ENCODE measurements at places on chromosomes 16 and 17.

DNA sequence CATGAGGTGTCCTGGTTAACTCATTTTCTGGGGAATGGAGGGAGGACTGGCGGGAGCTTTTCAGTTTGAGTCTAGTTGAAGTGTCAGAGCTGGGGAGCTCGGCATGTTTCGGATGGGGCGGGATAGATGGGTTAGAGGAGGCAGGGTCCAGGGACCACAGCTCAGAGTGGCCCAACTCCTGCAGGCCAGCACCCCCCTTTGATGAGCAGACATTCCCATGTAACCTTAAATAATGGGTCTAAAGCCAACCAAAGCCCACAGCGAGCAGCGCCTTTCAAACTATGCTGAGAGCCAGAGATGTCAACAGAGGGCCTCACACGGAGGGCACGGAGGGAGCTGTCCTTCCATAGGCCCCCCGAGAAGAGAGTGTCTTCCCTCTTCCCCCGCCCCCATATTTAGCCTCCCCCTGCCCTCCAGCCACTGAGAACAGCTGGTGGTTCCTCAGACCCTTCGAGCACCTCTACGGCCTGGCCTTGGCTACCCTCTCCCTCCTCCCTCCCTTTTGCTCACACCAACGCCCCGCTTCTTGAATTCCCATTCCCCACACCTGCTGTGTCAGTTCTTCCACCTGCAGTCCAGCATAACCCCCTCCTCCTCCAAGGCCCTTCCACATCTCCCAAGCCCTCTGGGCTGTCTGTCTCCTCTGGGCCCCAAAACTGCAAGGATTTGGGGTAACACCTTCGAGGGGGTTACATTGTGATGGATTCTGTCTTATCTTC is 21.8 kb downstream of the RAB11FIP4 start:
- DNase-seq = no peak

DNA sequence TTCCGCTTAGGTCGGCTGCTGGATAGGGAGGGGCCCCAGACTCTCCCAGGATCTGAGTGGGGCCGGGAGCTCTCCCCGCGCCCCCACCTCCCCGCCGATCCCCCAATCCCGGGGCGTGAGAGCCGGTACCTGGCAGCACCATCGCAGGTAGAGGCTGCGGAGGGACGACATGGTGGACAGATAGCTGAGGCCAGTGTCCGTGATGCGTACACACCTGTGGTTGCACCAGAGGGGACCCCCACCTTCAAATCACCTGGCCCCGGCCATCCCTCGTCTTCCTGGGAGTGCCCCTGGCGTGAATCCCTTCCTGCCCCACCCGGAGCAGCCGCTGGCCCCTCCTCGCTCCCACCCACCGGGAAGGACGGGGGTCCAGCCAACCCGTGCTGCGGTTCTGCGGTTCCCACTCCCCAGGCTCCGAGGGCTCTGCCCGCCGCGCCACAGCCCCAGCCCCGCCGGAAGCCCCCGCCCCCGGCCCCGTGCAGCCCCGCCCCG is 4.7 kb upstream of the WDR24 start:
- no peak for DNase-seq

- DNase-seq = no peak
Observed at GRCh38 chr17:1174263-1174880, 5.4 kb downstream of the ABR start.

DNA sequence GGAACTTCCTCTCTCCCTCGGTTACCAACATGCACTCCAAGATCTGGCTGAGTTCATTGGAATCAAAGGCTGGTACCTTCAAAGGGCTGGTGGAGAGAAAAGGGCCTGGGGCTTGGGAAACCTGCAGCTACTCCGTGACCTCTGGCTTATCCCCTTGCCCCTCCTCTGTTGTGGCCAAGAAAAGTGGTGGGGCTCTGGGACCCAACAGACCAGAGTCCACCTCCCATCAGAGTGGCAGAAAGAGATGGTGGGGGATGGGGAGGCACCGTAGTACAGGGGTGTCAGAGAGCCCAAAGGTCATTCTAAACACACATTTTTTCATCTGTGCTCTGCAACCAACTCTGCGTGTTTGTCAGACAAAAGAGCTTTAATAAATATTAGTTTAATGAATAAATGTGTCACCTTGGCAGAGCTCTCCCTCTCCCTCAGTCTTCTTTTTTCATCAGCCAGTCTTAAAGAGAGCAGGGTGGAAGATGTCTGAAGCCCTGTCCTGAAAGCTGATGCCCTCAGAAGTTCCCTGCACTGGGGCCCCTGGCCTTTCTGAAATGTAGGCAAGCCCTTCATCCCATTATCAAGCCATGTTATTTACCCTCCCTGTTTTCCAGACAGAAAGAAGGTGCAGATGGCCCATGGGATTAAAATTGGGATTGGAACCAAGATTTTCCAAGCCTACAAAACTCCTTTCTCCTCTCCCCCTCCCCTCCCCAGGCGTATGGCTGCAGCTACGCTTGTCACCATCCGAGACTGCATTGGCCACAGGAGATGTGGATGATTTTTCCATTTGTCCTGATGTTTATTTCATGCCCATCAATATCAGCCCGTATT is 227.3 kb downstream of the CCDC182 start:
- DNase-seq = no peak

GRCh38 chr17:14214271-14214670 is 22.4 kb downstream of the CDRT15 start:
- DNase-seq = no peak

- no peak for DNase-seq
Observed at GRCh38 chr17:72984926-72985325, 107.6 kb downstream of the SLC39A11 start.

DNA sequence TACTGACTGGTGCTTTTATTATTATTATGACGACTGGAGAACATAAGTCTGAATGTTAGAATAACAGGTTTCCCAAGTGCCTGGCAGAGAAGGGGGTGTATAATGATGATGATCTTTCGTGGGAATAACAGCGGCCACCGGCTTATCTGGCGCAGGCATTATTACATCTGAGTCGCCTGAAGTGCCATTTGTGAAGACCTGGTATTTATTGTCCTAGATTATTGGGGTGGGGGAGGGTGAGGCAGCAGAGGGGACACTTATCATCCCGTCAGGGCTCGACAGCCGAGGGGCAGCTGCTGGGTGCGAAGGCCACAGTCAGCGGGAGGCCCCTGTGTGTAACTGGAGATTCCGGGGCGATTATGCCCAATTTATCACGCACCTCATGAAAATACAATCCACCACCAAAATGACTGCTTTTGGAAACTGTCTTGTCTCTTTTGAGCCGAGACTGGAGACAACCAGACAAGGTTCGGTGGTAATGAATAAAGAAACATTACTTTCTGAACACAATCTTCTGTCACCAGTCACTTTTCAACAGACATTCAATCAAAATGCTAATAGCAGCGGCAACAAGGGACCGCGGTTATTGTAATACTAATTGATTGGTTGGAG is 199.3 kb downstream of the CCDC182 start:
- no peak for DNase-seq

DNA sequence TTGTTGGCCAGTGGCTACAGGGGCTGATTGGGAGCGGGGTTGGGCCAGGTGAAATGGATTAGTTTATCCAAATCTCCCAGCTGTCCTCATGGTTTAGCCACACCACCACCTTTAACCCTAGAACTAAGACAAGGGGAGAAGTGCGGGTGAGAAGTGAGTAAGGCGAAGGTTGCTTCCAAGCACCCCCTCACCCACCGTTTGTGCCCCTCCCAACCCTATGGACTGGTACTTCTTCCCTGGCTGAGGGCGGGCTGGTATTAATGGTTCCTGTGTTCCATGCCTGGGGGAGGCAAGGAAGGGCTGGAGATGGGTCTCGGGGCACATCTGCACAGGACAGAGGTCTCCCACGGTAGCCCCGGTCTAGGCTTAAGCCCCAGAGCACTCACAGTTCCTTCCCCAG is 25.1 kb downstream of the NT5M start:
- no peak for DNase-seq

- DNase-seq = no peak
Observed at GRCh38 chr16:89047331-89048089, 46.1 kb upstream of the ACSF3 start.

DNA sequence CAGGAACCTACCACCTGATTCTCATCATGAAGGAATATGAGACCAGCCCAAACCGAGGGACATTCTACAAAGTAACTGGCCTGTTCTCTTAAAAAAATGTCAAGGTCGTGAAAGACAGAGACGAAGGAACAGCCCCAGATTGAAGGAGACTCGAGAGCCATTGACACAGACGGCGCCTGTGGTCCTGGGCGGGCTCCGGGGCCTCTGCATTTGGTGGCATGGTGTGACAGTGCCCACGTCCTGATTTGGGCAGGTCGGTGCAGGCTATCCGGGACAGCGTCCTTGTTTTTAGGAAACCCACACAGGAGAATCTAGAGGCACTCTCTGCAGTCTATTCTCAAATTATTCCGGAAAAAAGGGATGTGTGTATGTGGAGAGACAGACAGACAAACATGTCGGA is 64.1 kb downstream of the ADCY9 start:
- DNase-seq = no peak

DNA sequence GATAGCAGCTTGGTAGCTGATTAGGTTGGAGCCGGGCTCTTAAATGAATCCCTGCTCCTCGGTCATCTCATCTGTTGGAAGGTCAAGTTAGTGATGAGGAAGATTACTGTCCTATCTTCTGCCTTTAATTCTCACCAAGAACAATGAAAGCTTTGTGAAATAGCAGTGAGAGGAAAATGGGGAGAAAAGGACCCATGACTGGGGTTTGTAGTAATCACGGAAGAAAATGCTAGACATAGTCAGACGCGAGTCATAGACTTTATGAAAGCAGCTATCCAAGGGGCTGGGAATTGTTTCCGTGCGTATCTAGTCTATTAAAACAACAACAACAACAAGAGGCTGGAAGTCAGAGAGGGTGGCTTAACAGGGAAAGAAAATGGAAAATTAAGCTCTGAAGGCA is 18.3 kb downstream of the PIK3R5 start:
- no peak for DNase-seq

DNA sequence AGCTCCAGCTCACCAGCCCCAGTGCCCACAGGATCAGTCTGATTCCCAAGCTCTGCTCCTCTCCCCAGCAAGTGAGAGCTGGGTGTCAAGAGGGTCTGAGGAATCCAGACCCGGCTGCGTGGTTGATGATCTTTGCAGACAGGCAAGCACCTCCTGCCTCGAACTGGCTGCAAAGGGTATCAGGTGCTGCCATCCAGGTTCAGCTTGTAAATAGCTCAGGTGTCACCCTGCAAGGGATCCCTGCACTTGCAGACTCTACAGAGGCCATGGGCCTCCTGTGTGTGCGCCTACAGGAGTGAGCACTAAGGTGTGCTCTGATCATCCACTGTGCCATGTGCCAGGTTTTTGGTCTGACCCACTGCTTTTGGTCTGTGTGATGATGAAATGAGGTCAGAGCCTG is 16.2 kb downstream of the DEXI start:
- no peak for DNase-seq

- DNase-seq = no peak
Observed at GRCh38 chr17:8557176-8557806, 73.2 kb downstream of the MYH10 start.

- DNase-seq = no peak
Observed at GRCh38 chr16:48347191-48347865, 37.9 kb downstream of the SIAH1 start.

GRCh38 chr17:48001197-48001596 is 30.3 kb downstream of the CDK5RAP3 start:
- DNase-seq = no peak

- no peak for DNase-seq
Observed at GRCh38 chr17:8397636-8398035, at the start of gene RNF222. Gene RNF222, minus strand, starts transcription at chr17:8397827. Its CDS starts 4,366 bp downstream, at chr17:8393461.

GRCh38 chr17:35051579-35052240 is 11.8 kb downstream of the RFFL start:
- DNase-seq = no peak

DNA sequence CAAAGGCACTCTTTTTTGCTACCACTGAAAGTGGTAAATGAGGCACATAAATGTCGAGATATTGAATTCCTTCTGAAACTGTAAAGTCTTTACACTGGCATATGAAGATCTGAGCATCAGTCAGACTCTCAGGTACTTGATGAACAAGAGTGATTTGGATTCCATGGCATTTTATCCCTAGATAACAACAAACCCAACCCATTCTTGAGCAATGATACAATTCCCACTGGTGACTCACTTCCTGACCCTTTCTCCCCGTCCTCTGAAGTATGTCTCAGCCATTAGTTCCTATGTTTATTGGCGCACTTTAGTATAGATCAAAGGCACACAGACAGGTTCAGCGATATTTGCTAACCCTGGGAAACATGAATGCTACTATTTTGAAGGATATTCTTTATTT is 147.0 kb upstream of the RBFOX1 start:
- DNase-seq = no peak

DNA sequence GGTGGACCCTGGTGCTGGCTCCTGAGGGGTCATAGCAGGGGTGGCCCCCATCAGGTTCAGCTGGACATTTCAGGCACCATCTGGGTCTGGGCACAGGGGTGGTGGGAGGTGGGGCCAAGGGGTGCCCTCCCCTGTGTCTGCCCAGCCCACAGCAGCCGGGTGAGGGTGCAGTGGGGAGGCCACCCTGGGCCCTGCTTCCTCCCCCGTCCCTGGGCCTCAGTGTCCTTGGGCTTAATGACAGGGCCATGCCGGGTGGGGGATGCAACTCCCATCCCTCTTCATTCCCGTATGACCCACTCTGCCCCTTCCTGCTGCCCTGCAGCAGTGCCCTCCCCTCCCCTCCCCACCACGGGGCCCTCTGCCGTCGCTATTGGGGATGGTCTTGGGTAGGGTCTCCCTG is 10.7 kb downstream of the CPNE7 start:
- DNase-seq = no peak

- no peak for DNase-seq
Observed at GRCh38 chr16:46857368-46857945, 26.5 kb upstream of the C16orf87 start.

GRCh38 chr16:8621222-8621571 is 301 bp upstream of the METTL22 start:
- no peak for DNase-seq

DNA sequence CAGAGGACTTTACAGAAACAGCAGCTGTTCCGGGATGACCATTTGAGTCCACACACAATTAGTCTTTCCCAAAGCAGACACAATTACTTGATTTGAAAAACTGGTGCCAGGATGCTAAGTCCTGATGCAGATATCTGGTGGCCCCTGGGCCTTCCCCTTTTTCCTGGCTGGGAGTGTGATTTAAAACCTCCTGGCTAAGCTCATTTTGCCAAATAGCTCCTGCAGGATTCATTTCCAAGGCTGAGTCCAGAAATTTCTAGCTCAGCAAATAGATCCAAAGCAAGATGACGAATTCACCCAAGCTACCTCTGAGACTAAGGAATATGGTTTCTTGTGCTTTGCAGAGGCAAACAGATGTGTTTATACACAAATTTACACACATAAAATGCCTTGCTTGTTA is 422.2 kb downstream of the CA10 start:
- DNase-seq = no peak

Data from stimulated activated CD8-positive, alpha-beta memory T cell treated with anti-CD3 and anti-CD28 coated beads, Interleukin-4, amount 100 ng/mL, for 4 hours (primary cell).